Lower leg skin (tissue), 4 donors: ENCODE measurements at places on chromosomes 16 and 17. TPM values are rescaled to one million over a fixed set of nuclear protein-coding genes. Genes with fewer than 3 reads are reported as not detected.

The GGT6 gene
- total RNA-seq: 232 TPM

DNA sequence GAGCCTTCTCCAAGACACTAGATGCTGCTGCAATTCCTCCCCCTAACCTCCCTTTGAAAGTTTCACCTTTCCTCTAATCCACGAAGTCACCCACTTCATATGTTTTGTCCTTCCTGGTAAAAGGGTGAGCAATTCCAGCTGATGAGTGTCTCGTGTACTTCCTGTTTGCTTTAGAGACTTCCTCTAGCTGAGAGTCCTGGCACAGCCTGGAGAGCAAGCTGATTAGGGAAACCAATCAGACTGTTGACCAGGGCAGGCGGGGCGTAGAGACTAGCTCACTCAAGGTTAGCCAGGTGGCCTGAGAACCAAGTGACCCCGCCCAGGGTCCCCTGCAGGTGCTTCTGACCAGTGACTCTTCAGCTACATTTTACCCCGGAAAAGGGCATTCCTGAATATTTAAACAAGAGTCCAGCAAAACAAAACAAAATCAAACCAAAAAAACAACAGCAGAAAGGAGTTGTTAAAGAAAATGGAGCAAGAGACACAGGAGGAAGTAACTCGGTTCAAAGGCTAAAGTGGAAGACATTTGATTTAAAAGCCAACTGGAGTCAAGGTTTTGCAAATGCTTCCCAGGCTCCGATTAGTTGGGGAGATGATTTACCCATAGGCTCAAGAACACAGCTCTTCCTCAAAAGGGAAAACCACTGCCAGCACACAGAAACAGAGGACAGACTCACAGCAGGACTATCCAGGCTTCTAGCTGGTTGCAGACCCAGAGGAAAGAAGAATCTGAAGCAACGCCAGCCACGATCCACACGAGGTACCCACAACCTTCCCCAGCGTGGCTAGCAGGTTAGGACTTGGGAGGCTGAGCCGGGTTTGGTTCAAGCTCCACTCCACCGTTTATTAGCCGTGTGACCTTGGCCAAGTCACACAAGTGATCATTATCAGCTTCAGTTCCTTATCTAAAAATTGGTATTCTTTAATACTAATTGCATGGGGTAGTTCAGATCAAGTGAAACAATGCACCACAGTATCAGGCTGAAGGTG, 13.4 kb downstream of the HSPB9 start:
- no peak for DNase-seq

The CEP112 gene
- 7.6 TPM for total RNA-seq

DNA sequence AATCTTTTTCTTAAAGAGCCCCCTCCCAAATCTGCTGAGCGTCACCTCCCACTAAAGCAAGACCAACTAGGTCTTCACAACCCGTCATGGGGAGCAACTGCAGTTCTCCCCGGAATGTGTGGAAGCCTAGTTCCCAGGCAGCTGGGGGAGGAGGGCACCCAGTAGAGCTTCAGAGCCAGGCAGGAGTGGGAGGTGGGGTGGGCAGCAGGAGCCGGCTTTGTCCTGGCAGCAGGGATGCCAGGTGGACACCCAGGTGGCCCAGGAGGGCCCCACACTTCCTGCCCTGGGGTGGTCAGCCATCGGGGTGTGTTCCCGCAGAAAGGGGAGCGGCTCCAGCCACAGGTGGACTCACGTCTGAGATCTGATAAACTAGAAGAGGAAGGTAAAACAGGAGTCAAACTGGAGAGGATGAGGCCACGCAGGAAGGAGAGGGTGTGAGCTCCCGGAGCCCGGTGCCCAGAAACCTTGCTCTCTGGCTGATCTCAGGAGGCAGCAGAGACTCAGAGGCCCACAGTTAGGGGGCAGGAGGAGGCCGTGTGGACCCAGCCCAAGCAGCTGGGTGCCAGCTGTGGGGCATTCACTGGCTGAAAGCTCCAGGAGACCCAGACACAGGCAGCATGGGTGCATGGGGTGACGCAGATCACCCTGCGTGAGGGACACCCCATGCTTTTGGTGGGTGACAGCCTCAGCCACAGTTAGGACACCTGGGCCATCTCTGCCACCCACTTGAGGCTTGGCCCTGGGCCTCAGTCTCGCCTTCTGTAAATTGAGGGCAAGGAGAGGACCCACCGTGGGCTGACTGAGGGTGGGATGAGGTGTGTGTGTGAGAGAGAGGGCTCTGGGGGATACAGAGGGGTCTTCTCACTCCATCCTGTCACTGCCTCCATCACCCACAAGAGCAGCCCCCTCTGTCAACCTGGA, 260.8 kb upstream of the TNRC6C start:
- DNase-seq: peak; percentile 71

DNA sequence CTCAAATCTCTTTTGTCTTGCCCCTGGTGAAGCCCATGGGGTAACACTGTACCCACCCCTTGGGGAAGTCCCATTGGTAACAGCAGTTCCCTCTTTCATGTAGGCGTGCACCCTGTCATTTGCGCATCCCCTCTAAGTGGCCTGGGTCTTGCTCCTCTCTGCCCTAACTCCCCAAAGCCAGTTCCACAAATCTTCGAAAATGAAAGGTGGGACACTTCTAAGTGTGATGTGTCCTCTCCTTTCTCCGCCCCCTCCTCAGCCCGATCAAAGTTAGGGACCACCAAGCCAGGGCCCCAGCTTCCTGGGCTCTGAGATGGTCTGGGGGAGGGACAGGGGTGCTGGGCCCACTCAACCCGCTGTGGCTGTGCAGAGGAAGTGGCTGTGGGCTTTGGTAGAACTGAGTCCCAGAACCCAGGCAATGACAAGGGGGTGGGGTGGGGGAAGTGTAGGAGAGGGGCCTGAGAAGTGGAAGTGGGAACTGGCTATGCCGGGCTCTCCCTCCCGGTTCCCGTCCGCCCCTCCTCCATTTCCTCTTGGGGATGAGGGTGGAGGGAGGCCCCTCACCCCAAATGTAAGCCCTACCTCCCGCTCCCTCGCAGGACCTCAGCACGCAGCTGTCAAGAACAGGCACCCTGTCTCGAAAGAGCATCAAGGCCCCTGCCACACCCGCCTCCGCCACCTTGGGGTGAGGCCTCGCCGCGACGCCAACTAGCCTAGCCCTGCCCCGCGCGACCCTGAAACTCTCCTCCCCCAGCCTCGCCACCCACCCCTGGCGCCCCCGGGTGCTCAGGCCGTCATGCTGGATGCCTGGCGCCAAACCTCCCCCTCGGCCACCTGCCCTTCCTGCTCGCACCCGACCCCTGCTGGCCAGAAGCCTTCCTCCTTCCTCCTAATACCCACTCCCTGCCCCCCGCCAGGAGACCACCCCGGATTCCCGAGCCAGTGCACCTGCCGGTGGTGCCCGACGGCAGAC, 8.7 kb downstream of the ABI3 start:
- DNase-seq: no peak
